ENCODE measurements at places on chromosomes 13 and 19.

DNA sequence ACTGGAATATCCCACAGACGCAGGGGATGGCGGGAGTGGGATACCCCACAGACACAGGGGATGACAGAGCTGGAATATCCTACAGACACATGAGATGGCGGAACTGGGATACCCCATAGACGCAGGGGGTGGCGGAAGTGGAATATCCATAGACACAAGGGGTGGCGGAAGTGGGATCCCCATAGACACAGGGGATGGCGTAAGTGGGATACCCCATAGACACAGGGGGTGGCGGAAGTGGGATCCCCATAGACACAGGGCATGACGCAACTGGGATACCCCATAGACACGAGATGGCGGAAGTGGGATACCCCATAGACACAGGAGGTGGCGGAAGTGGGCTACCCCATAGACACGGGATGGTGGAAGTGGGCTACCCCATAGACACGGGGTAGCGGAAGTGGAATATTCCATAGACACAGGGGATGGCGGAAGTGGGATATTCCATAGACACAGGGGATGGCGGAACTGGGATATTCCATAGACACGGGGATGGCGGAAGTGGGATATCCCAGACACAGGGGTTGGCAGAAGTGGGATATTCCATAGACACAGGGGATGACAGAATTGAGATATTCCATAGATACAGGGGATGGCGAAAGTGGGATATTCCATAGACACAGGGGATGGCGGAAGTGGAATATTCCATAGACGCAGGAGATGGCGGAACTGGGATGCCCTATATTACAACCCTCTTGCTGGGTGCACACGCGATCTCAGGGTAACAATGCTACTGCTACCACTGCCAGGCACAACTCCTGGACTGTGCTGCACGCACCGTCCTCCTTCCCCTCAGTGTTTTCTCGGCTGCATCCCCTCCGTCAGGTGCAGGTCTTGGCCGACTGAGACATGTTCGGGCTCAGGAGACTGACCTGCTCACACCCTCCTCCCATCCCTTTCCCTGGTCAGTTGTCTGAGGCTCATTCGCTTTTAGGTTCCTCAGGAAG, 28.1 kb downstream of the ZNF787 start:
- no peak for DNase-seq

DNA sequence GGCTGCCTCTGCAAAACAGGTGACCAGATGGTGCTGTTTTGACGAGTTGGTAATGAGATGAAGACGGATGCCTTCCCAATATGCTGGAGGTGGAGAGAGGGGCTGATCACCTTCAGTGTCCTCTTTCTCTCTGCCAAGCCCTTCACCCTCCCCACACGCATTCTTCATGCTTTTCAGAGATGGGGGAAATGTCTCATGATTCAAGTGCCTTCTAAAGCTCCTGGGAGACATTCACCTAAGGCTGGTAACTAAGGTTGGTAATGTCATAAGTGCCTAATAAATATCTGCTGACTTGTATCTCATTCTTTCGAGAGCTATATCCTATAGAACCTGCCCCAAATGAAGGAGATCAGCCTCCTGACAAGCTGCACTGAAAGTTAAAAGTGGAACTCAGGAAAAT, 86.2 kb upstream of the MBNL2 start:
- no peak for DNase-seq

DNA sequence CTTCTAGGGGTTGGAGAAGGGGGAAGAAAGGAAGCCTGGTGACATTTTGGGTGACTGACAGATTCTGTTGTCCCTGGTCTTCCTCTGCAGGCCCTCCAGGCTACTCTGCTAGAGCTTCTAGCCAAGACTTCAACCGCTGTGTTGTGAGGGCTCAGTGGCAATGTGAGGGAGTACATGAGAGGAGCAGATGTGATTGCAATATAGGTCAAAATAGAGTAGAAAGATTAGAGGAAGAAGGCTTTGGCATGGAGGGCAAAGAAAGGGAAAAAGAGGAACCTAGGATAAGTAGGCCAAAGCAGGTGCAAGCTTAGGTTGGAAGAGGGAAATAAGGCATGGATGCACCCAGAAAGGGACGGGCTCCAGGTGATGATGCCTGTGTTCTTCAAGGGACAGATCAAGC, 216.9 kb downstream of the RGCC start:
- DNase-seq: no peak

DNA sequence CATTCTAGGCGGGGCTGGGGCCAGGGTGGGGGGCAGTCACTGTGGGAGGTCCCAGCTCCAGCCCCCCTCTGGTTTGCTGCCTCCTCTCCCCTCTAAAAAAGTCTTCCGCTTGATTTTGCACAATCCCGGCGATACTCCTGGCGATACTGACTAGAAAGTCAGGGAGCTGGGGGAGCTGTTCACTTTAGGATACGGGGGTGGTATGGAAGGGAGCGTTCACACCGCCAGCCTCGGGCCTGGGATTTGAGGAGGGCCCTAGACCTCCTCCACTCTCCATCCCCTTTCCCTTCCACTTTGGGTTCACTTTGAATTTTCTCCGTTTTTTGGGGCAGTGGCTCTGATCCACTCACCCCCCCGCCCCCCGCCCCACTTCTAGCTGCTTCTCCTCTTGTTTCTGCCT, 35.0 kb downstream of the KEAP1 start:
- DNase-seq: no peak

- no peak for DNase-seq
Observed at GRCh38 chr13:90293793-90294361, 1053.6 kb upstream of the MIR17HG start.

DNA sequence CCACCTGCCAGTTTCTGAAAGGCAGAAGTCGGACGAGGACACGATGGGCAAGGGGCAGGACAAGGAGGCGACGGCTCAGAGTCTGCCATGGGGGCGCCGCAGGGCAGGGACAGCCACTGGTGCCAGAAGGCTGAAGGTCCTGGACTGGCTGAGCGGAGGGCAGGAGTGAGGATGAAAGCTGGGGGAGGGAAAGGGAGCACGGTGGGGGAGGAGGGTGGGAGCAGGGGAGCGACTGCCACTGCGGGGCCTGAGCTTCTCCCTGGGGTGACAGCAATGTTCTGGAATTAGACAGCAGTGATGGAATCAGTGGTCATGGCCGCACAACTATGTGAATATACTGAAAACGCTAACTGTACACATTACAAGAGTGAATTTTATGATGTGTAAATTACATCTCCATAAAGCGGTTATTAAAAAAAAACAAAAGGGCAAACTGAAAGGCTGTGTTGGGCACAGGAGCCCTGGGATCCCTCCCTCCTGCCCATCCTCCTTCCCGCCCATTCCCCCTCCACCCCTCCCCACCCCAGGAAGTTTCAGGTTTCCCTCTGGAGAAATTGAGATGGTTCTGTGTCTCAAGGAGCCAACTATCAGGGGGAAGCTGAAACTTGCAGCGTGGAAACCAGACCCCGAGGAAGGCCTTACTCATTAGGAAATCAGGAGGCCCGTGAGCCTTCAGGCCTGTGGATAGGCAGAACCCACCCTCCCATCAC, 15.9 kb downstream of the MLLT1 start:
- no peak for DNase-seq

DNA sequence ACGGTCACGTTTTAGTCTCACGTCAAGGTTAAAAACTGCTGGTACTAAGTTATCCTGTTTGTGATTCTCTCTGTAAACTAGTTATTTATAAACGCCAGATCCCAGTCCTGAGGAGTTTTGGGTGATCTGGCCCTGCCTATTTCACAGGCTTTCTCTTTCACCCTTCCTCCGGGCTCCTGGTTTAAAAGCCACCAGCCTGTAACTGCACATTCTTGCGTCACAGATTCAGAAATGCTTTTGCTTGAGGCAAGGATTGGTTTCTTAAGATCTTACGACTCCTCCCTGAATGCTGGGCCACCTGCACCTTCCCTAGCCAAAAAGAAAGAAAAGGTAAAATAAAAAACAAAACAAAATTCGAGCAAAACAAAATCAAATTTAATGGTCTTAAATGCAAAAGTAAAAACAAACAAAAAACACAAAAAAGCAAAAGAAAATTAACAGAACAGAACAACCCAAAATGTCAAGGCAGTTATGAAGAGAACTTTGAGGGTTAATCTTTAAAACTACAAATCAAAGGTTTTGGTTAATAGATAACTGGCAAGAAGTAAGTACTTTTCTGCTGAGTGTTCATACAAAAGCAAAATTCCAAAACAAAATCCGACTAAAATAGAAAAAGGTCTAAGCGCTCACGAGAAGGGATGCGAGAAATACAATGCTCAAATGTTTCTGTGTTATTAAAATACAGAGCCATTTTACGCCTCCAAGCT, 18.6 kb upstream of the TIMM44 start:
- DNase-seq: no peak

GRCh38 chr19:42380155-42380554, 9.9 kb downstream of the CNFN start:
- DNase-seq: no peak

- no peak for DNase-seq
Observed at GRCh38 chr13:107252428-107252827, 684.5 kb upstream of the ARGLU1 start.

GRCh38 chr19:2478278-2478755, 2.4 kb downstream of the GADD45B start:
- DNase-seq: peak; percentile 48

DNA sequence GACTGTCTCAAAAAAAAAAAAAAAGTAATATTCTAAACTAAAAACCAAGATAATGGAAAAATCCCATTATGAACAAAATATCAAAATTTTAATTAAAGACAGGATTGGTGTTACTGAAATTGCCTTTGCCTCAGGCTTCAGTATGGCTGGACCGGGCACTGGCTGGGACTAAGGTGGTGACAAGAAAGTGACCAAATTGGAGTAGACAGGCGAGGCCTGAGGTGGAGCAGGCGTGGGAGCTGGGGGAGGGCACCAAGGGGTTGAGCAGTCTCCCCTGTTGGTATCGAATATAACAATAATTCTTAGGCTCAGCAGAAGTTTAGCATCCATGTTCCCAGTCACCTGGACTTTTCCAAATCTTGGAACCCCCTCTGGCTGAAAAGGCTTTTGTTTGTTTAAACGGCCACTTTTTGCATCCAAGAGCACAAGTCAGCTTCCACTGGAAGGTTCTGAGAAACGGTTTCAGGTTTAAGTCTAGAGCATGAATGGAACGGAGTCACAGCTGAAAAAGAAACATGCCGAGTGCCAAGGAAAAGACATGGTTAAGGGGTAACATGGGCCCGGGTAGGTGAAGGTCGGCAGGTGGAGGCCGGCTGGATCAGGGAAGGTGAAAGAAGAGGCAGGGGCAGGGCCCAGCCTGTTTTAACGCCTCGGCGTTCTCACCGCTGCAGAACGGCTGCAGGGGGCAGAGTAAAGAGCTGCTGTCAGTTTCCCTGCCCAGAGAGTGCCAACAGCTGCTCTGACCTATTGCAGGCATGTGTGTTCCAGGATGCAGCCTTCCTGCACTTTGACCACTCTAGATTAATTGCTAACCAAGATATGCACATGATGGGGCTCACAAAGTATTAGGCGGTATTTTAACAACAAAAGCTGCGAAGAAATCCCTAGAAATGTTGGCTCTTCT, 104.4 kb downstream of the TM9SF2 start:
- peak; percentile 44 for DNase-seq

GRCh38 chr13:86324191-86324590, 525.0 kb upstream of the SLITRK6 start:
- DNase-seq: no peak

DNA sequence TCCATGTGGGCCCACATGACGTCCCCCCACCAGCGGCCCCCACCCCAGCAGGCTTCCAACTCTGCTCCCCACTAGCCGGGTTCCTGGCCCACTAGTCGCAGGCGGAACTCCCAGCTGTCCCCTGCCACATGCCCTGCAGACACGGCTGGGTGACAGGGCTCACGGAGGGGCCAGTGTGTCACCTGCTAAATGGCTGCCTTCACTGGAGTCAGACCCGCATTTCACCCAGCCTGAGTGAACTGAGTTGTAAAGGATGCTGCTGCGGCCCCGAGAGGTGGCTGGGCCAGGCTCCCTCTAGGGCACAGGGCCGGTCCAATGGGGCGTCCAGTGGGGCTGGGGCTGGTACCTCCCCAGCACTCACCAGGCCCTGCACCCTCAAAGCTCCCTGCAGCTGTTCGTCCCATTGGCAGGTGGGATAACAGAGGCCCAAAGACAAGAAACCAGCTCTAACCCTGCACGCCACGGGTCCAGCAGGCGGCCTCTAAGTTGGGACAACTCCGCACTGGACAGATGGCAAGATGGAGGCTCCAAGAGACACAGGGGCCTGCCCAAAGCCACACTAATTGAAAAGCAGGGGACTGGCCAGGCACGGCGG, 3.2 kb downstream of the LMNB2 start:
- DNase-seq: no peak

DNA sequence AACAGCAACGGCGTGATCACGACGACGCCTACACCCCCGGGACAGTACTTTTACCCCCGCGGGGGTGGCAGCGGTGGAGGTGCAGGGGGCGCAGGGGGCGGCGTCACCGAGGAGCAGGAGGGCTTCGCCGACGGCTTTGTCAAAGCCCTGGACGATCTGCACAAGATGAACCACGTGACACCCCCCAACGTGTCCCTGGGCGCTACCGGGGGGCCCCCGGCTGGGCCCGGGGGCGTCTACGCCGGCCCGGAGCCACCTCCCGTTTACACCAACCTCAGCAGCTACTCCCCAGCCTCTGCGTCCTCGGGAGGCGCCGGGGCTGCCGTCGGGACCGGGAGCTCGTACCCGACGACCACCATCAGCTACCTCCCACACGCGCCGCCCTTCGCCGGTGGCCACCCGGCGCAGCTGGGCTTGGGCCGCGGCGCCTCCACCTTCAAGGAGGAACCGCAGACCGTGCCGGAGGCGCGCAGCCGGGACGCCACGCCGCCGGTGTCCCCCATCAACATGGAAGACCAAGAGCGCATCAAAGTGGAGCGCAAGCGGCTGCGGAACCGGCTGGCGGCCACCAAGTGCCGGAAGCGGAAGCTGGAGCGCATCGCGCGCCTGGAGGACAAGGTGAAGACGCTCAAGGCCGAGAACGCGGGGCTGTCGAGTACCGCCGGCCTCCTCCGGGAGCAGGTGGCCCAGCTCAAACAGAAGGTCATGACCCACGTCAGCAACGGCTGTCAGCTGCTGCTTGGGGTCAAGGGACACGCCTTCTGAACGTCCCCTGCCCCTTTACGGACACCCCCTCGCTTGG, 966 bp downstream of the JUNB start:
- peak; percentile 73 for DNase-seq

- no peak for DNase-seq
Observed at GRCh38 chr19:43354305-43354627, 780 bp downstream of the CD177 start.

DNA sequence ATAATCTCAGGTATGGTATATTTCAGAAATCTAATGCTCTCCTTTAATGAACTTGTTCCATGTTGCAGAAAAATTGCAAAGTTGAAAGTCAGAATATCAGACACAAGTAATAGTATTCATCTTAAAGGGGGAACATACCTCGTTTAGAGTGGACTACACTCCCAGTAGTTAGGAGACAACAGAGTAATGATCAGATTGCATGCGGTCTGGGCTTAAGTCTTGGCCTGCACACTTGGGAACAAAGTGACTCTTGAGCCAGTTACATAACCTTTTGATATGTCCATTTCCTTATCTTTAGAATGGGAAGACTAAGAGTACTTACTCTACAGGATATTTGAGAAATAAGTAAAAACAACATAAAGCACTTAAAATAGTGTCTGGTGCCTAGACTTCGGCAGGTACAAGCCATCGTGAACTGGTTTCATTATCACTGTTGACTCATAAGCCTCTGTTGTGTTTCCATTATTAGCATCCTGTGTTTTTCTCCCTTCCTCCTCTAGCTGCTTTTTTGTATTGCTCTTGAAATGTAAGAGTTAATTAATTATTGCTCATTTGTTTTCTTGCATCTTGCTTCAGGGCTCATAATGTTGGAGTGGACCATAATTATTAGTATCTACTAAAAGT, 53.0 kb downstream of the DPY19L3 start:
- DNase-seq: no peak

GRCh38 chr13:26680123-26680450, 80.5 kb downstream of the GPR12 start:
- no peak for DNase-seq
